Anterior cingulate cortex (tissue), 58 donors: ENCODE measurements at places on chromosomes 16 and 17.

- peak; percentile 74 for DNase-seq
Observed at GRCh38 chr16:2969545-2970521, 685 bp downstream of the PAQR4 start.

DNA sequence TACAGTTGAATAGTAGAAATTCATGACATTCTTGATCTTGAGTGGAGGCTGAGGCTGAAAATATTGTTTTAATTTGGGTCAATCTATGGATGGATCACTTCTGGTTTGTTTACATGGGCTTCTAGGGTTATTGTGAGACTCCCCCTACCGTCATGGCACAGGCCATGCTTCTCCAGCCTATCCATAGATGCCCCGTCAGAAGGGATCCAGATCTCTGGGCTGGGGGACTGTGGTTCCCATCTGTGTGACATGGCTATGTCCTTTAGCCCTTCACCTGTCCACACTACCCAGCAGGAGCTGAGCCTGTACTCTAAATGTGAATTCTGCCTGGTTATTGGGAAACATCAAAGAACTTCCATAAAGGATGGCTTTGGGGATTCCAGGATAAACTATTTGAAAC lies 160.4 kb downstream of the ABCC12 start:
- no peak for DNase-seq

- no peak for DNase-seq
Observed at GRCh38 chr16:20899477-20900298, 470 bp downstream of the DCUN1D3 start.

DNA sequence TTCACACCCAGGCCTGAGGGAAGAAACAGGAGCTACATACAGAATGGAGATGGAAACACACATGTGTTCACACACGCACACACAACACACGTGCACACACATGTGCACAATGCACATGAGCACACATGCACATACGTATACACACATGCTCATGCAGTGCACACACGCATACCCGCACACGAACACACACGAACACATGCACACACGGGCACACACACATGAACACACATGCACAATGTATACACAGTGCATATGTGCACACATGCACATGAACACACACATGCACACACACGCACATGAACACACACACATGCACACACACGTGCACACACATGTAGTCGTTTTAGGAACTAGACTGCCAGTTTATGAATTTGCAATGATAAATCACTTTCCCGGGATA lies 49.3 kb upstream of the CDR2 start:
- no peak for DNase-seq

GRCh38 chr17:42457107-42457792 lies 1.4 kb upstream of the ATP6V0A1 start:
- DNase-seq: no peak

DNA sequence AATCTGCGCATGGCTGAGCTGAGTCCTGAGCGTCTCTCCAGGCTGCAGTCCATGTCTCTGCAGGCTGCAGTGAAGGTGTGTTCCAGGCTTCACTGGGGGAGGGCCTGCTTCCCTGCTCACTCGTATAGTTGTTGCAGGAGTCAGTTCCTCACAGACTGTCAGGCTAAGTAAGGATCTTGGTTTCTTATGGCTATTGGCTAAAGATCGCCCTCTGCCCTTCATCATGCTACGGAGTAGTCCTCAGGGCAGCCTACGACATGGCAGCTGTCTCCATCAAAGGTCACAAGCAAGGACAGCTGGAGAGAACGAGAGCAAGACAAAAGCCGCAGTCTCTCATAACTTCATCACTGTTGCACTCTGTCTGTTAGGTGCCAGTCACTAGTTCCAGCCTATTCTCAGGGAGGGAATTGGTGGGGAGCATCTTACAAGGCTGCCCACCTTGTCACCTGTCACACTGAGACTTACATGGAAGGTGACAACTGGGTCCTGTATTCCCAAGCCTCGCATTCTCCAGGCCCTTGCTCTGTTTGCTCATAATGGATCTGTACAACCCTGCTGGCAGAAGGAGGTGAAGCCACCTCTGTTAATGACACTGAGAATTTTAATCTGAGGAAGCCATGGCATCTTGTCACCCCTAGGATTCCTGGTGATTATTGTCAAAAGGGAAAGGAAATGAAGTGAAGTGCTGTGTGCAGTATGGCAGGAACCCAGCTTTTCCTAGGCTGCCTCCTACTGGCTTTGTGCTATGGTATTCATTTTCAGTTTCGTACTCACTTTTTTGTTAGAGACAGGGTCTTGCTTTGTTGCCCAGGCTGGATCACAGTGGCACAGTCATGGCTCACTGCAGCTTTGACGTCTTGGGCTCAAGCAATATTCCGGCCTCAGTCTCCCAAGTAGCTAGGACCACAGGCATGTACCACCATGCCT lies 43.4 kb downstream of the MFSD11 start:
- DNase-seq: no peak

GRCh38 chr17:8522577-8522976 lies 86.9 kb downstream of the NDEL1 start:
- no peak for DNase-seq

DNA sequence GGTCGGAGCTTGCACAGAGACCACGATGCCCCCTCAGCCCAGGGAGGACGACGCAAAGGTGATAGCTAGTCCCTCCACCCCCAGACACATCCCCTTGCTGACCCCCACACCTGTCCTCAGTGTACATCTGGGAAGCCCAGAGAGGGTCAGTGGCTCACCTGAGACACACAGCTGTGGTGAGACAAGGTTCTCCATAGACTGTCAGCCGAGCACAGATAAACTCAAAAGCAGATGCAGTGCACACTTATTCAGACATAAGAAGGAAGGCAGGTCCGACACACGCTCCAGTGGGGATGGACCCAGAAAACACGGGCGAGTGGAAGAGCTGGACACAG lies 19.6 kb downstream of the CBFA2T3 start:
- DNase-seq: no peak

GRCh38 chr17:9237053-9237410 lies 215.7 kb downstream of the NTN1 start:
- DNase-seq: no peak

DNA sequence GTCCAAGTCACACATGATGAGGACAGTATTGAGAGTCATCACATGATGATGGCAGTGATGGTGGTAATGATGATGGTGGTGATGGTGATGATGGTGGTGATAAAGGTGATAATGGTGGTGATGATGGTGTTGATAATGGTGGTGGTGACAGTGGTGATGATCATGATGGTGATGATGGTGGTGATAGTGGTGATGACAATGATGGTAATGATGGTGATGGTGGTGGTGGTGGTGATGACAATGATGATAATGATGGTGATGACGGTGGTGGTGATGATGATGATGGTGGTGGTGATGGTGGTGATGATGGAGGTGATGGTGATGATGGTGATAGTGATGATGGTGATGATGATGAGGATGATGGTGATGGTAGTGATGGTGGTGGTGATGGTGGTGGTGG lies 190.2 kb upstream of the ZNF469 start:
- no peak for DNase-seq

DNA sequence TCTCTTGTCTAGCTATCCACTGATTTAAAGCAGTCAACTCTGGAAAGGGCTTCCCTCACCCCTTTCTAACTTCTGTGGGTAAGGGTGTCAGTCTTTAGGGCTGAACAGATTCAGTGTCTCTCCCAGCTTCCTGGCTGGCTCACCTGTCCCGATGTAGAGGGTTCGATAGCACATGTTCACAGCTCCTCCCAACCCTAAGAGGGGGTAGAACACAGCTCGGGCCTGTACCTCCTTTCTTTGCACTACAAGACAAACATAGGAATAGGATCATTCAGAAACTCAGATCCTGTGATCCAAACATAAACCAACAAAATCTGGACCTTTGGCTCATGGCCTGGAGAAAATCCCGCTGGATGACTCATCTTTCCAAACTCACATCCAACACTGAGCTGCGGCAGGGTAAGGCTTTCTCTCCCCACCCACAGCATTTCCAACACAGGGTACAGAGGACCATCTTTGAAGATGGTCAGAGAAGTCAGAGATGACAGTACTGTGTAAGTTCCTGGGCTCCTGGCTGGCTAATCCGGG lies 5.8 kb upstream of the DHRS13 start:
- DNase-seq: no peak

GRCh38 chr17:73785958-73786743 lies 141.9 kb upstream of the SDK2 start:
- DNase-seq: no peak

GRCh38 chr17:12522336-12522735 lies 143.4 kb upstream of the MYOCD start:
- no peak for DNase-seq

GRCh38 chr16:48371393-48371780 lies 13.8 kb downstream of the SIAH1 start:
- no peak for DNase-seq

DNA sequence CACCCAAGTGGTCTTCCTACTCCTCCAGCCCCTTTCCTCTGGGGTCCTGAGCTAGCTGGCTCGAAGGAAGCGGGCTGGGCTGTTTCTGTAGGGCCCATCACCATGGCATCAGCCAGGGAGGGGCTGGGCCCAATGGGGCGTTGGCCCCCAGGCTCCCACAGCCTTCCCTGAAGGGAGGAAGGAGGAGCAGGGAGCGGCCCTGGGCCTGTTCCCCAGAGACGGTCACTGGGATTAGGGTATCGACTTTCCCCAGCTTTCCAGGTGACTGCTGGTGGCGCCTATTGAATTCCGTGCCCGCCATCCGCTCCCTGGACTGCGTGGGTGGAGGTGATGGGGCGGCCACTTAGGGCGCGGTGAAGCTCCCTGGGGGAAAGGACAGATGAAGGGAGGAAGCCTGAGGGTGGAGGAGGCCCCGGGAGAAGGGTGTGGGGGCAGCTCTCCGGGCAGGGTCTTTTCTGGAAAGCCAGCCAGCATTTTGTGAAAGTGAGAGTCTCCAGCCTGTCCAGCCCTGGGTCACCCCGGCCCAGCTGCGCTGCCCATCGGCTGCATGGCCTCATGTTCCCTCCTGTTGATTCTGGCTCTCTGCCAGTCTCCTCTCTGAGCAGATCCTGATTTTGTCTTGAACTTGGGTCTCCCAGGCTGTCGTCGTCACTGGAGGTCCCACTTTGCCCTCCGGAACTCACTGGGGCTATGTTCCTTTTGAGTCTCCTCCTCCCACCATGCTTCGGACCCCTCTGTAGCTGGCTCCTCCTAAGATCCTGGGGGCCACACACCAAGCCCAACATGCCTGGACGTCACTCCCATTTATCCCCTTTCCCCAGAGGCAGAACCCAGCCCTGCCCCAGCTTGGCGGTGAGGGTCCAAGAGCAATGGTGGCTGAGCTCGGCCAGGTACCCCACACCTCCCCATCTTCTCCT lies 9.8 kb downstream of the NHERF1 start:
- no peak for DNase-seq
